Nephron progenitor cell (in vitro differentiated cells): ENCODE measurements at places on chromosomes 12 and 14.

DNA sequence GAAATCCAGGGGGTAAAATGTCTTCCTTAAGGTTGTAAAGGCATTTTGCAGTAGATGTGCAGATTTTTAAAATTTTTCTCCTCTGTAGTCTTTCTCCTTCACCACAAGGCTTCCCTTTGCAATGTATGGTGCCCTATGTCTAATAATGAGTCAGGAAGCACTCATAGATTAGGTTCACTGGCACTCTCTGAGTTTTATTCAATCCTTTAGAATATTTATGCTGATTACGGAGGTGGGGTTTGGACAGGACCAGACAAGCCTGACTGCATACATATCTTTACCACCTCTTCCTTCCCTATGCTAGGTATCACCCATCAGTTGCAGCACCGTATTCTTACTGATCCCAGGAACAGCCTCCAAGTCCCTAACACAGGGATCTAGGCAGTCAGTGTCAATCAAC lies 99.5 kb downstream of the NEDD1 start:
- no peak overlapping the region for H3K4me3 ChIP-seq
- H3K4me1 ChIP-seq = peaks cover 12% of the 10 kb centered on the region
- H3K27ac ChIP-seq = no peak overlapping the region
- peaks cover 7% of the 10 kb centered on the region for H3K27me3 ChIP-seq
- no peaks in the 10 kb centered on the region for H3K36me3 ChIP-seq

GRCh38 chr14:69573205-69573830 lies 1.4 kb downstream of the CCDC177 start:
- no peak overlapping the region for H3K27ac ChIP-seq
- no peak for DNase-seq
- H3K27me3 ChIP-seq = peaks cover 37% of the 10 kb centered on the region
- peak overlapping the region; percentile 87 for H3K4me3 ChIP-seq
- peaks cover 28% of the 10 kb centered on the region for H3K36me3 ChIP-seq

DNA sequence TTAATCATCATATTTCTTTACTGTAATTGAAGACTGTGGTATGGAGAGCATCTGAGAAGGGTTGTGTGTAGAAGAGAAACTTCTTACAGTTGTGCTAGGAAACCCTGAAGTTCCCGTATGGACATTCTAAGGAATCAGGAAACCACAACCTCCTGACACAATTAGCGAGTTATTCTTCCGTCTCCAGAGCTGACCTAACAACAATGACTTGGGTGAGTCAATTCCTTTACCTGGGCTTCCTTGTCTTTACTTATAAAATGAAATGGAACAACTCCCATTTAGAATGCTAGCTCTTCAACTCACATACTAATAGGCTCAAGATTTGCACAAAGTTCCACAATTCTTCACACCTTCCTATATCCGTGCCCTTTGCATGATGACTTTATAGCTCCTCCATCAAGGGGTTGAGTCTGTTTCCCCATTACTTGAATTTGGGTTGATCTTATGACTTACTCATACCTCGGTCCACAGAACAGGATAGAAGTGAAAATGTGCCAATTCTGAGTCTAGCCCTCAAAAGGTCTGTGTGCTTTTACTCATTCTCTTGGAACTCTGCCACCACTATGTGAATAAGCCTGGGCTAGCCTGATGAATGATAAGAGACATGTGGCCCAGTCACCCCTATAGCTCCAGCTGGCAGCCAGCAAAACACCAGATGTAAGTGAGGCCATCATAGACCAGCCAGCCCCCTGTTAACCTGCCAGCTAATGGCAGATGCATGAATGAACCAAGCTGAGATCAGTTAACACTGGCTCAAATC lies 459.4 kb downstream of the ETNK1 start:
- H3K4me3 ChIP-seq = no peak overlapping the region
- no peaks in the 10 kb centered on the region for H3K4me1 ChIP-seq
- H3K36me3 ChIP-seq = no peaks in the 10 kb centered on the region

- DNase-seq = no peak
- no peaks in the 10 kb centered on the region for H3K36me3 ChIP-seq
- peaks cover 98% of the 10 kb centered on the region for H3K27me3 ChIP-seq
- H3K4me3 ChIP-seq = no peak overlapping the region
These were observed 24.7 kb upstream of the ATP5MC2 start for GRCh38 chr12:53700567-53700966.

DNA sequence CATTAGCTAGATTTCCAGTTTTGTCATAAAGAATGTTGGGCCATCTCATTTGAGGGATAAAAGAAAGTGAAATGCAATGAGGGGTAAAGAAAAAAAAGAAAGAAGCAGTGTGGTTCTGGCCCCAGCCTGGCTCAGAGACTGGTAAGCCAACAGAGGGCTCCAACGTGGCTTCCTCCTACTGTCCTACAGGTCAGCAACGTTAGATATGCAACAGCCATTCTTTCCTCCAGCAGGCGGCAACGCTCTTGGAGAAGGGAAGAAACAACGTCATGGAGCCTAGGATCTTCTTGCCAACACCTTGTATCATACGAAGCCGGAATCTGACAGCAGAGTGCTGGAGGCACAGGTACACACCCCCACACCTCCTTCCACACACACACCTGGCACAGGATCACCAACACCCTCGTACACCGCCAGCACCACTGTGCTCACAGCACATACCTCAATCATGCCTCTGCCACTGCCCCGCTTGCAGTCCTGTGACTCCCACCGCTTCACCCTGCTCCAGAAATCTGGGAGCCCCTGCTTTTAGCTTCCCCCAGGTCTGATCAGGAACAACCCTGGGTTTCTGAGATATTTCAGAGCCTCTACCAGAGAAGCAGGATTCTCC lies 102.8 kb downstream of the RPAP3 start:
- peaks cover 7% of the 10 kb centered on the region for H3K4me1 ChIP-seq
- peak overlapping the region; percentile 49 for H3K27ac ChIP-seq
- H3K27me3 ChIP-seq = peaks cover 4% of the 10 kb centered on the region
- H3K36me3 ChIP-seq = peaks cover 62% of the 10 kb centered on the region
- no peak overlapping the region for H3K4me3 ChIP-seq

- no peak overlapping the region for H3K27ac ChIP-seq
- no peak for DNase-seq
- peaks cover 26% of the 10 kb centered on the region for H3K36me3 ChIP-seq
These were observed 133.0 kb upstream of the PZP start for GRCh38 chr12:9341260-9341585.

DNA sequence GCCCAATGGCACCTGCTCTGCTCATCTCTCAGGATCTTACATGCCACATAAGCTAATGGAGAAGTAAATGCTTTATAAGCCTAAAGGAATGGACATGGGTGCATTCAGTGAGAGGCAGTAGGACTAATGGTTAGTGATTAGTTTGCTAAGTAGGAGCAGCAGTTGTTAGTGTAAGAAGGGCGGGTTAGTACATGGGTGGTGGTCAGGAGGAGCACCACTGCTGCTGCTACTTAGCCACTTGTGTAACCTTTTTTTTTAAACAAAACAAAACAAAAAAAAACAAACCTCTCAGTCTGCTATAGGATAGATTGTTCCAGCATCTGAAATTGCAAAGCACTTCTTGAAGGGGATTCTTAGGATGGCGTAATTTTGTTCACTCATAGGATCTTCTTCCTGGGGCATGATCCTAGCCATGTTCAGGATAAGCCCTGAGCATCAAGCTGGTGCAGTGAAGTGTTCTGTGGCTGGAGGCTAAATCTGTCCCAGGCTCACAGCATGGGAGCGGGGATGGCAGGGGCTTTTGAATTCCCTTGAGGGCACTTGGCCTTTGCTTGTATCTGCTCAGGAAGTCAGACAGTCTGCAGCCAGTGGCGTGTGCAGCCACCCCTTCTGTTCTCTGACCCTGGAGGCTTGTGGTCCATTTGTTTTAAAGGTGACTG lies 63.6 kb downstream of the CHST11 start:
- peak overlapping the region; percentile 16 for H3K4me3 ChIP-seq
- DNase-seq = peak; percentile 52
- no peaks in the 10 kb centered on the region for H3K36me3 ChIP-seq

DNA sequence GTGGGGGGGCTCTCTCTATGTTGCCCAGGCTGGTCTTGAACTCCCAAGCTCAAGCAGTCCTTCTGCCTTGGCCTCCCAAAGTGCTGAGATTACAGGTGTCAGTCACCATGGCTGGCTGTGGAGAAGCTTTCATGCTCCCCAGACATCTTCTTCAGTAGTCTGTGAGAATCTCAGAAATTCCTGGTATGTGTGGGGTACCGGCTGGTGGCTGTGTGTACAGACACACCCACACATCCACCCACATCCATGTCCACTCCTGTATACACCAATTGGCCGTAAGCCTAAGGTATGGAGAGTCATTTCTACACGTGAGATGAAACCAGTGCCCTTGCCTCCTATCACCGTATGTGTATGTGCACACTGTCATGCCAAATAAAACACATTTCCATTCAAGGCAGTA lies 27.8 kb downstream of the GPRC5D start:
- no peak for DNase-seq
- H3K4me1 ChIP-seq = peaks cover 6% of the 10 kb centered on the region
- no peak overlapping the region for H3K4me3 ChIP-seq
- no peak overlapping the region for H3K27ac ChIP-seq

DNA sequence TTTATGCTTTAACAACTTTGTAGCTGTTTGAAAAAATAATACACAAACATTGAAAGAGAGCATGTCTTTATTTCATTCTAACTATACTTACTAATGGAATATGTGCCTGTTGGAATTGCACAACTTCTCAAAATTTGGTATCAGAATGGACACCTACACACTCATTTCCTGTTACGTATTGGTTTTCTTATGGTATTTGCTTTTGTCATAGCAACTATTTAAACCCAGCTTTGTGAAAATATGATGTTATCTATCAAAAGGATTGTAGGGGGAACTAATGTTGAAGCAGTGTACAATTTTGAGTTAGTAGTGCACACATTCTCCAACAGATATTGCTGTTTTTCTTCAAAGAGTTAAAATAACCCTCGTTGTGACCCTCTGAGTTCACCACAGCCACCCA lies 52.6 kb downstream of the RBMS2 start:
- H3K4me1 ChIP-seq = peaks cover 8% of the 10 kb centered on the region
- no peak overlapping the region for H3K27ac ChIP-seq
- H3K36me3 ChIP-seq = peaks cover 19% of the 10 kb centered on the region
- H3K27me3 ChIP-seq = peaks cover 3% of the 10 kb centered on the region
